ENCODE measurements at places on chromosomes 12 and 14. TPM values are rescaled to one million over a fixed set of nuclear protein-coding genes. Genes with fewer than 3 reads are reported as not detected.

- ATAC-seq: no peak
These were observed 201.1 kb downstream of the MED13L start for GRCh38 chr12:116076399-116076798.

Gene CHD8
- total RNA-seq: 105 TPM

DNA sequence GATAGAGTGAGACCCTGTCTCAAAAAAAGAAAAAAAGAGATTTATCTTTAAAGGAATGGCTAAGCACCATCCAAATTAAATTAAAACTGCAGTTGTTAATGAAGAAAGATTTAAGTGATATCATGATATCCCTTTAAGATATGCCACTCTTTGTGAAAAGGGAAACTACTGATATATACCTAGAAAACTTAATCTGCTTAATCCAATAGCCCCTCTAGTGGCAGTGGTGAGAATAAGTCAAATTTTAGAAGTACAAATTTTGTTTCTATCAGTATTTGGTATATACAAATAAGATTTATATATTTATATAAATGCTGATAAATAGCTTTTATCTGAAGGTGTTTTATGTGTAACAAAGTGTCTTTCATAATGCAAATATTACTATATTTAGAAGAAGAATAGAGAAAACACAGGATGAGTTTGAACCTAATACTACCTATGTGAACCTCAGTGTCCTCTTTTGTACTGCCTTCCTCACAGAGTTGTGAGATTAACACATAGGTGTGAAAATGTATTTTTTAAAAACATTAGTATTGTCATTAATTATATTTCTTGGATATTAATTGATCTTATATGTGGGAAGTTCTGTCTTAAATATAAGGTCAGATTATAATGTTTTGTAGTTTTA lies 51.4 kb upstream of the GARIN2 start:
- no peak for ATAC-seq

GRCh38 chr12:108065069-108065468 lies 64.0 kb upstream of the WSCD2 start:
- no peak for ATAC-seq

GRCh38 chr14:54929556-54929955 lies 26.9 kb upstream of the GCH1 start:
- no peak for ATAC-seq

Gene KCNJ8
- not detected for total RNA-seq

DNA sequence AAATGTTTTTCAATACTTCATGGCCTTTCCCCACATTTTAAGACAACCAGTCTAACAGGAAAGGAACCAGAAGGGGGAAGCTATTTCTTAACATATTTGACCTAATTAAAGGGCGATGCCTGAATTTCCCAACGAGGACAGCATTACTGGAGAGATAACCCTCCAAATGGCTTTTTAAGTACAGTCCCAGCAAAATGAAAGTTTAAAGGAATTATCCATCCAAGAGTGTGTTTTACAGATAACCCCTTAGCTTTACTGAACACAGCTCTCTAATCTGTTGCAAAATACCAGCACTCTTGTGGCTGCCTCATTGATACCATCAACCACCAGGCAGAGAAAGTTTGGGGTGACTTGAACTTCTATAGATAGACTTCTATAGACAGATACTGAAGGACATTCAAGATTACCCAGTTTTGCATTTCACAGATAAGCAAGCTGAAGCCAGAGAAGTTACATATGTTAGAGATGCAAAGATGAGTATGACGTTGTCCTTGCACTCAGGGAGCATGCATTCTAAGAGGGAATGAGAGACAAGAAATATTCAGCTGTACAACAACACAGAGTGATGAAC lies 41.3 kb upstream of the DUSP6 start:
- ATAC-seq: no peak

DNA sequence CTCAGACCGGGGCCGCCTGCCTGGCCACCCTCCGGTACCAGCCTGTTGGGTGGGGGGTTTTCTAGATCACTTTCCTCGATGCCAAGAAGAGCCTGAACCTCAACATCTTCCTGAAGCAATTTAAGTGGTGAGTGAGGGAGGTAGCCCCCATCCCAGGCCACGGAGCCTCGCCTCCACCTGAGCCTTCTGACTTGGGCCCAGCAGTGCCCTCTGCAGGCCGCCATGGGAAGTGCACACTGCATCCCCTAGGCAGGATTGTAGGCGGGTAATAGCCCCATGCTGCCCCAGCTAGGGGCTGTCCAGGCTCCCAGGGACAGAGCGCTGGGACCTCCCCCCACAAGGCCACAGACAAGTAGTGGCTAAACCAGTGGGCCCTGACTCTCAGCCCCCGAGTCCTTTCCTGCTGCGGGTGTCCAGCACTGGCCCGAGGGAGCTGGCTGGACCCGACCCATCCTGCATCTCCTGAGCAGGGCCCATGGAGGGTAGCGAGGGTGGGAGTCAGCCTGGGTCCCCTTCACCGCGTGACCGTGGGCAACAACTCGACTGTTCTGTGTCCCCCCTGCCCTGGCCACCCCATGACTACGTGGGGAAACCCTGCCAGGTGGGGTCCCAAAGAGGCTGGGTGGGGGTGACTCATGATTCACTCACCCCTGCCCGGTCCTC lies 15.3 kb upstream of the ADSS1 start:
- peak; percentile 82 for ATAC-seq

Gene ZNF891
- total RNA-seq: 1.4 TPM

- ATAC-seq: no peak
These were observed 70.6 kb downstream of the B4GALNT3 start for GRCh38 chr12:530308-530707.

Gene IRF9
- 190 TPM for total RNA-seq

DNA sequence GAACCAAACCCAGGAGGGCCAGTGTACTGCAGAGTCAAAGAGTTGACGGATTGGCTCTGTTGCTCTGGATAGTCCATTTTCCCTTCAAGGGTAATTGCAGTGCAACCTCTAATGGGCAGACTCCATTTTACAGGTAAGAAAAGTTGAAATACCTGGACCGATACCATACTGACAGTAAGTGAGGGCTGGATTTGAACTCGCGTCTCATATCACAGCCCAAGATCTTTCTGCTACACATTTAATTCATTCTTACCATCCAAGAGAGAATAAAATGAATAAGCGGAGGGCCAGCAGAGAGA lies 356 bp upstream of the ZC3H14 start:
- no peak for ATAC-seq

Gene BICDL1
- 36.9 TPM for total RNA-seq

GRCh38 chr14:30938617-30939016 lies 64.3 kb downstream of the COCH start:
- ATAC-seq: no peak

DNA sequence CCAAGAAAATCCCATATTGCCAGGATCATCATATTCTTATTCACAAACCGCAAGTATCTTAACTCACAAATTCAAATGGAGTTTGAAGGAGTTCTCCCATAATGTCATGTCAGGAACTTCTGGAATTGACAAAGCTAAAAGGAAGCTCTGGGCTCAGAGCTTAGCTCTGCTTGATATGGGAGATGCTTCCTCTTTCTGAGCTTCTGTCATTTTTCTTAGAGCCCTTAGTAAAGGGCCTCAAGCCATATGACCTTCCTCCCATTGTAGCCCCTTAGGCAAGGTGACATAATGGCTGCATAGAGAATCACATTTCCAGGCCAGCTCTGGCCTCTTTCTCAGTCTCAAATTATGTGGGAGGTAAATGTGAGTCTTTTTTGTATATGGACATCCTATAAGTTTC lies 40.9 kb downstream of the SLC4A8 start:
- ATAC-seq: no peak

- peak; percentile 62 for ATAC-seq
These were observed 48.7 kb downstream of the NEUROD4 start for GRCh38 chr12:55068416-55069010.

GRCh38 chr14:75752907-75753594 lies 92.0 kb downstream of the TTLL5 start:
- no peak for ATAC-seq

DNA sequence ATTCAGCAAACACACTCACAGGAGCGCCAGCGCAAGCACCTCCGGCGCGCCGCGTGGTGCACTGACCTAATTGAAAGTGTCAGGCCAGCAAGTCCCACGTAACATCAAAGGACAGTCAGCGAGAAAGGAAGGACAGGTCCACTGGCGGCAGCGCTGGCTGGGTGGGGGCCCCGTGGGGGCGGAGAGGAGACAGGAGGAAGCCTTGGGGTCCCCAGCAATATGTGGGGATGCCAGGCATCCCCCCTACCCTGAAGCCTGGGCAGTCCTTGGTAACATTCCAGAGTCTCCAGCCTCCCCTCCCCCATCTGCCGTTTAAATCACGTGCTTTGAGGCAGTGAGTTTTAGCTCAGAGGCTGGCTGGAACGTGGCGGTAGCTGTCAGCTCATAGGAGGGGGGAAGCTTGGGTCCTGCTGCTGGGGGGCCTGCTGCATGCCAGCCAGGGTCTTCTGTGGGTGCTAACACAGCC lies 159.2 kb downstream of the CALM1 start:
- ATAC-seq: no peak

DNA sequence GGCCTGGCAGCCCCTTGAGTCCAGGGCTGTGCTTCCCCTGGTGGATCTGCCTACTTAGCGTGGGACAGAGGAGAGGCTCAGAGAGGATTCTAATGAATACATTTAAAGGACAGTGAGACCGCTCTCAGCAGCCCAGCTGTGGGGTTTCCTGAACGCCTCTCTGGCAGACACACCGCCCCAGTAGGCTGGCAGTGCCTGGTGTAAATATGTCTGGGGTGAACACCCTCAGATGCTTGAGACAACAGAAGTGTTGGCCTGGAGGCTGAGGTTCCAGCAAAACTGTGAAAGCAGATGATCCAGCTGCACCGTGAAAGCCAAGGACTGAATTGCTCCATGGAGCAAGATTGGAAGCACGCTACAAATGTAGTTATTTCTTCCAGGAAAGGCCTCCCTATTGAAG lies 55.1 kb downstream of the LRRC74A start:
- no peak for ATAC-seq

DNA sequence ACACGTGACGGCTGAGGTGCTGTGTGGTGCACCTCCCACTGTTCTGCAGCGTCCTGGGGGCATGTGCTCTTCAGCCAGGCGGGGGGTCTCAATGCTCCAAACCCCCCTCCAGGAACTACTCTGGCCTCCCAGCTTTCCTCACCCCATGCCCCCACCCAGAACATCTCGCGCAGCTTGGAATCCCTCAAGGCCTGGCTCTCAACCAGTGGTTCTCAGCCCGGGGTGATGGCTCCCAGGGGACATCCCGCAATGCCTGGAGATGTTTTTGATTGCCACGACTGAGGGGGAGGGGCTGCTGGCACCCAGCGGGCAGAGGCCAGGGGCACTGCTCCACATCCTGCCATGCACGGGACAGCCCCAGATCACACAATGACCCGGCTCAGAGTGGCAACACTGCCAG lies 78.9 kb upstream of the DICER1 start:
- ATAC-seq: no peak

Gene CHST11
- total RNA-seq: 36.2 TPM

DNA sequence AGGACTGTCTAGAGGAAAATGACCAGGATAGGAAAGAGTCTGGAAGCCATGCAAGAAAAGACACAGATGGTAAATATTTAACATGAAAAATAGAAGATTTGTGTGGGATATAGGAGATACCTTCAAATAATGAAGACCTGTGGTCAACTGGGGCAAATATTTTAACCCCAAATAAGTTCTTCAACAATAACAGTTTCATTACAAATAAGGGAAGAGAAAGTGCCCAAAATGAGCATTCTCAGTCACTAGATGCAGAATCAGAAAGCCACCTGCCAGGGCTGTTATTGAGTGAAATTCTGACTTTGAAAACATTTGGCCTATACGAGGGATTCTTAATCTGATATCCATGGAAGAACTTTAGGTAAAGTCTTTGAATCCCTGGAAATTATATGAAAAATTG lies 231.2 kb upstream of the PLEKHG7 start:
- no peak for ATAC-seq

Gene FBLN5
- 1.4 TPM for total RNA-seq

Gene WNT5B
- 0.26 TPM for total RNA-seq

GRCh38 chr12:96502477-96502876 lies 13.1 kb downstream of the CFAP54 start:
- ATAC-seq: peak; percentile 63

DNA sequence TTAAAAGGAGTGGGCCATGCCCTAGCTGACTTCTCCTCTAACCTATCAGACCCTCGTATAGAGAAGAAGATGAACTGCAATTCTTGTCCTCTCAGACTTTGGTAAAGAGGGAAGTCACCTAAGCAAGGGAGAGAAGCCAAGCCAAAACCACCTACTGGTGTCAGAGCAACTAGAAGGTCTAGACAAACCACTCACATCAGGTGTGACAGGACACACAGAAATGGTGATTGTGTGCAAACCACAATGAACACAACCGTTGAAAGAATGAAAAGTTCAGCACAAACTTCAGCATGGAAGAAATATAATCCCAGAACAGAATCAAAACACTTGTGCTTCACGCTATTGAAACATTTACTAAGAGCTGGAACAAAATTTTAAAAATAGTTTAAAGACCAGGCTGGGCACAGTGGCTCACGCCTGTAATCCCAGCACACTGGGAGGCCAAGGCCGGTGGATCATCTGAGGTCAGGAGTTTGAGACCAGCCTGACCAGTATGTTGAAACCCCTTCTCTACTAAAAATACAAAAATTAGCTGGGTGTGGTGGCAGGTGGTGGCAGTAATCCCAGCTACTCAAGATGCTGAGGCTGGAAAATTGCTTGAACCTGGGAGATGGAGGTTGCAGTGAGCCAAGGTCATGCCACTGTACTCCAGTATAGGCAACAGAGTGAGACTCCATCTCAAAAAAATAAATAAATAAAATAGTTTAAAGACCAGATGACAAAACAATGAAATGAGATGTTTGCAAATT lies 56.2 kb upstream of the NTF3 start:
- ATAC-seq: no peak

DNA sequence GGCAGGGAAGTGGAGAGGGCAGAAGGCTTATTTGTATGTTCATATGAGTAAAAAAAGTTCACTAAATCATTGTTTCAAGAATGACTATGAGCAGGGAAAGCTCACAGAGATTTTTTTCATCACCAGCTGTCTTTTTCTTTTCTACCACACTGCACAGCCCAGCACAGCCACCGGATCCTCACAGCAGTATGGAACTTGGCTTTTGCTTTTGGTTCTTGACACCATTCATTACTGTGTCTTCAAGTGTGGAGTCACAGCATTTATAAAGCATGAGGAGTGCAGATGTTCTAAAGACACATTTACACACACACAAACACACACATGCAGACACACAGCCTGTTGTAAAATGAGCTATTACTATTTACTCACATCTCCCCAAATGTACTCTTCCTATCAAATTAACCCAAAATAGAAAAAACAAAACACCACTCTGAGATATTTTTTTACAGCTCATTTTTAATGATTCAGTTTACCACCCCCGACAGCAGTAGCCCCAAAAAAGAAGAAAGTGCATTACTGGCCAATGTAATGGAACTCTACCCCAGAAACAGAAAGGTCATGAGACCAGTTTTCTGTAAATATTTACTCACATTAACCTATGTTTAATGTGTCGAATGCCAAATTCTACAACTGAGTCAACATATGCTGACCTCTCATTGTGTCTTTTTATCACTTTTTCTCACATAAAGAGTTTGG lies 60.5 kb downstream of the BTG1 start:
- peak; percentile 51 for ATAC-seq

GRCh38 chr12:2876431-2877046 lies 435 bp downstream of the FOXM1 start:
- peak; percentile 61 for ATAC-seq

Data from activated T-helper 17 cell treated with anti-CD3 and anti-CD28 coated beads, Interleukin-2, amount 50 U/mL, for 72 hours (primary cell).